Stimulated activated CD4-positive, alpha-beta T cell treated with anti-CD3 and anti-CD28 coated beads, Interleukin-2, amount 100 ng/mL, for 48 hours (primary cell): ENCODE measurements at places on chromosomes 11 and 22.

- no peak for DNase-seq
These were observed 9.7 kb downstream of the IMMP1L start for GRCh38 chr11:31499576-31500178.

DNA sequence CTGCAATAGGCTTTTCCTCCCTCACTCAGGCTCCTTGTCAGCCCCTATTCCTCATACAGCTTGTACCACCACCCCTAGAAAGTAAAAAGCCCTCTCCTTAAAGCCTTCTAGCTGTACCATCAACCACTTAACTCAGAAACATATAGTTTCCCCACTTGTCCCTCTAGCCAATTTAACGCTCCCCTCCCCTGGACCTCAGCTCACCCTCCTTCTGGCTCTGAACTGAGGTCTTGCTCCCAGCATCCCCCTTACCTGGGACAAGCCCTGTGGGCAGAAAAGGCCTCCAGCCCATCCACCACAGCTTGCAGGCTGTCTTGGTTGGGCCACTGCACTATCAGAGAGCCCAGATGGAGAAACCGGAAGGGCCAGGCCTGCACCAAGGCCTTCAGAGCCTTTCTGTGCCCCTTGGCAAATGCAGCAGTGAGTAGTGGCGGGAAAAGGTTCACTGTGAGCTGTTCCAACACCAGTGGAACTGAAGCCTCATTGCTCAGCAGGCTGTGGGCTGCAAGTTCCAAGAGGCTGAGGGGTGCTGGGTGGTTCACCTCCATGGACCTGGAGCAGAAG lies 12.4 kb upstream of the TOP3B start:
- no peak for DNase-seq

DNA sequence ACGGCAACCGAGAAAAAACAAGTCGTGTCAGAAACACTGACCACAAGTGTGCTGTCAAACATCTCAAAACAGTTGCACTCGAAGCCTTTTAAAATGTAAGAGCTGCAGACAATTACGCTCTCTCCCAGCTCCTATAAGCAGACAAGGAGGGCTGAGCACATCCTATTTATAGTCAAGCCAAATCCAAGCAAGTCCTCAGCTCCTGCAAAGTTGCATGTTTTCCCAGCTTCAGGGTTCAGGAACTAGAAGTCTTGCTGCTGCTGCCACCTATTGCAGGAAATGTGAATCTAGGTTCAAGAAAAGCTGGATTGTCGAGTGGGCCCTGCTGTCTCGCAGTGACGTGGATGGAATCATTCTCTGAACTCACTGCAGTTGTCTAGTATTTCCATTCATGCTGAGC lies 15.5 kb downstream of the EFCAB6 start:
- DNase-seq = no peak

DNA sequence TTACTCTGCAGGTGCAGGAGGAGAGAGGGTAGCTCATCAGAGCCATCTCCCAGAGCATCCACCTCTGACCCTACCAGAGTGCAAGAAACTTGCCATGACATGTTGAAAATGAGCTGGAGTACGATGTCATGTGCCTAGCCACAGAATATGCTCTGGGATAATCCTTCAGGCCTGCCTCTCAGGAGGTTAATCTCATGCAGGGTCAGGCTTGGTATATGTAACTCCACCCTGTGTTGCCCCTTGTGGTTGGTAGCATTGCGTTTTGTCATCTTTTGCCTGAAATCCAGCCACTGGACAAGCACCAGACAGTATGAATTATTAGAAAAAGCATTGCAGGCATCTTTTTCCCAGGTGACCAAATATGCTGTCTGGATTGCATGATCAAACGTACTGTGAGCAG lies 36.2 kb downstream of the CNTF start:
- no peak for DNase-seq

DNA sequence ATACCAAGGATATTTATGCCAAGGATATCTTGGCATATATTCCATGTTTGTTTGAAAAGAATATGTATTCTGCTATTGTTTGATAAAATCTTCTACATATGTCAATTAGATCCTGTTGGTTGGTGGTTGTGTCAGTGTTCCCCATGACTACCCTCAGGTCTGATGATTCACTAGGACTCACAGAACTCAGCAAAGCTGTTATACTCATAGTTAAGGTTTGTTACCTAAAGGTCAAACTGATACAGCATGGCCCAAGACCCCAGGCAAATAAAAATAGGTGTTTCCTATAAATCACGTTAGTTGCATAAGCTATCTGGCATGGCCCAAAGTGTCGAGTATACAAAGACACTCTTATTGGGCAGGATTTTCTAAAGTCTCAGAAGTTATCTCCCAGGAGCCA lies 30.2 kb upstream of the B3GNT6 start:
- no peak for DNase-seq

DNA sequence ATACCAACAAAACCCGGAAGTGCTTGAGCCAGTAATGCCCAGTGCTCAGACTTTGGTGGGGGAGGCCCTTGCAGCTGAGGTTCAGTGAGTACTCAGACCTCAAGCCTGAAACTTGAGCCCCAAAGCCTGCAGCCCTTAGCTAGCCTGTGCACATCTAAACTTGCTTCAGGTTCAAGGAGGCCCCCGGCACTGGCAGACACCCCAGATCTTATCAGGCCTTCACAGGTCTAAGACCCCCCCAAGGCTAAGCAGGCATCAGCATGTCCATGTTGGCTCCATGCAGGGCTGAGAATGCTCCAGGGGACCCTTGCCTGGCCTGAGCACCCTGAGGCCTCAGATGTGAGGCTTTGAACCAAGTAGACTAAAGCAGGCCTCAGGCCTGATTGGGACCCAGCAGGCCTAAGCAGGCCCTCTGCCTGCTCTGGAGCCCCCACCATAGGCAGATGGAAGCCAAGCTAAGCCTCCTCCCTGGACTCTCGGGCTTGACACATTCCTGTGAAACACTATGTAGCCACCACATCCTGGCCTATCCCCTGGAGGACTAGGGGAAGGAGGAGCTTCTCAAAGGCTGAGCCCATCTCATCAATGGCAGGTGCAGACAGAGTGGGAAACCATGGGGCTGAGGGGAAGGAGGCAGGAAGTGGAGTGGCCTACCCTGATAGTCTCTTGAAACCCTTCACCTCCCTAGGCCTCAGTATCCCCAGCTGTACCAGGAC lies 1.2 kb upstream of the CASTOR1 start:
- no peak for DNase-seq

DNA sequence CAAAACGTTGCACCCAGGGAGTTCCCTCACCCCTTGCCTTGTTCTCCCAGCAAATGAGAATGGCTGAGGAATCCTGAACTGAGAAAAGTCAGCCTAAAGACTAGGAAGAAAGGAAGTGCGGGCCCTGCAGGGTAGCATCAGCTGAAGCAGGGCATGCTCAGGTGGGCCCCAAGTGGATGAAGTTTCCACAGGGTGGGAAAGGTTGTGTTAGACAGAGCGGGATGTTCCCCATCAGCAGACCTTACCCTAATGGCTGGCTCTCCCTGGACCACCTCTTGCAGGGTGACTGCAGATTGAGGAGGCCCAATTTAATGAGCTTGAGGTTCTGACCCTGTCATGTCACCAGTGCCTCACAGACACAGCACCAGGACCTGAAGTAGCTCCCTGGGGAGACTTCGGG lies 81.5 kb upstream of the MYOD1 start:
- DNase-seq = no peak

- no peak for DNase-seq
These were observed 4.9 kb downstream of the ATP5MGL start for GRCh38 chr22:42635531-42635930.

GRCh38 chr22:23542933-23543332 lies 37.2 kb downstream of the IGLL1 start:
- no peak for DNase-seq

DNA sequence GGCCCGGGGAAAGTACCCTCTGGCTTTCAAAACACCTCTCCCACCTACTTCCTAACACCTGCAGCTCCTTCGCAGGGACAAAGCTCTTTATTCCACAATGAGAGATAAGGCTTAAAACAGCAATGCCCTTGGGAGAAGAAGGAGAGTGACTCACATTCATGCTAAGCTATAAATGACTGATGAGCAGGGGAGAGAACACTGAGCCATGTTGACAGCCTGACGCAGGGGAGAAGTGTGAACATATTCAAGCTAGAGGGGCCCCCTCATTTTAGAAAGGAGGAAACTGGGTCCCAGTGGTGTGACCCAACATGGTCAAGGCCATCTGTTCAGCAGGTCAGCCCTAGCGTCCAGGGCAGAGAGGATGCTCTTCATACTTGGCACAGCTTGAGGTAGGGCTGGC lies 171.8 kb downstream of the DSCAML1 start:
- DNase-seq = no peak

- no peak for DNase-seq
These were observed 4.3 kb upstream of the GP1BB start for GRCh38 chr22:19719050-19719482.

DNA sequence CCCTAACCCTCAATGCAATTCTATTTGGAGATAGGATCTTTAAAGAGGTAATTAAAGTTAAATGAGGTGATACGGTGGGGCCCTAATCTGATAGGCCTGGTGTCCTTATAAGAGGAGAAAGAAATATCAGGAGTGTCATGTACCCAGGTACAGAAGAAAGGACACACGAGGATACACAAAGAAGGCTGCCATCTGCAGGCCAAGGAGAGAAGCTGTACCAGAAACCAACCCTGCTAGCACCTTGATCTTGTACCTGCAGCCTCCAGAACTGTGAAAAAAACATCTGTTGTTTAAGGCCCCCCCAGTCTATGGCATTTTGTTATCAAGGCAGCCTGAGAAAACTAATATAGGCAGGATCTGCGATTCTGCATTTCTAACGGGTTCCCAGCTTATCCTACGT lies 44.2 kb downstream of the FBXO7 start:
- no peak for DNase-seq

DNA sequence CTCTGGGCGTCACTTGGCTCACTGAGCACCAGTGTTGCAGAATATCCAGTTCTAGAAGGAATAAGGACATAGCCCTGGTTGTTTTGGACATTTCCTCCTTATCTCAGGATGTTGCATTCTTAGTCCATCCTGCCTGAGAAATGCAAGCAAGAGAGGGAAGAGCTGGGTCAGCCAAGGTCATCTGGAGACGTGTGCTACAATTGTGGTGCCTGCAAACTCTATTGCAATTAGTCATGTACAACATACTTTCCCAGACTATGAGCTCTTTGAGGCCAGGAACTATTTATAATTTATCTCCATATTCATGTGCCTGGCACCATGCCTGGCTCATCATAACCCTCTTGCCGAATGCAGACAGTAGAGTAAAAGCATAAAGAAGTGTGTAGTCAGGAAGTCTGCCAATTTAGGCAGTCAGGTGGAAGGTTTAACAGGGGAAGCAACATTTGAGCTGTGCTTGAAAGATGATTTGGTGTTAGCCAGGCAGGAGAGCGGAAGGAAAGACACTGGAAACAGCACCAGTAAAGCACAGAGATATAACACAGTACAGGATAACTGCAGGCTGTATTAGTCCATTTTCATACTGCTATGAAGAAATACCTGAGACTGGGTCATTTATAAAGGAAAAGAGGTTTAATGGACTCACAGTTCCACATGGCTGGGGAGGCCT lies 129.4 kb upstream of the PAX6 start:
- DNase-seq = no peak

- DNase-seq = no peak
These were observed 352.1 kb upstream of the NARS2 start for GRCh38 chr11:78926633-78927338.

- DNase-seq = no peak
These were observed 122.4 kb downstream of the WT1 start for GRCh38 chr11:32312865-32313403.

GRCh38 chr22:44275631-44275995 lies 37.1 kb downstream of the SHISAL1 start:
- no peak for DNase-seq

DNA sequence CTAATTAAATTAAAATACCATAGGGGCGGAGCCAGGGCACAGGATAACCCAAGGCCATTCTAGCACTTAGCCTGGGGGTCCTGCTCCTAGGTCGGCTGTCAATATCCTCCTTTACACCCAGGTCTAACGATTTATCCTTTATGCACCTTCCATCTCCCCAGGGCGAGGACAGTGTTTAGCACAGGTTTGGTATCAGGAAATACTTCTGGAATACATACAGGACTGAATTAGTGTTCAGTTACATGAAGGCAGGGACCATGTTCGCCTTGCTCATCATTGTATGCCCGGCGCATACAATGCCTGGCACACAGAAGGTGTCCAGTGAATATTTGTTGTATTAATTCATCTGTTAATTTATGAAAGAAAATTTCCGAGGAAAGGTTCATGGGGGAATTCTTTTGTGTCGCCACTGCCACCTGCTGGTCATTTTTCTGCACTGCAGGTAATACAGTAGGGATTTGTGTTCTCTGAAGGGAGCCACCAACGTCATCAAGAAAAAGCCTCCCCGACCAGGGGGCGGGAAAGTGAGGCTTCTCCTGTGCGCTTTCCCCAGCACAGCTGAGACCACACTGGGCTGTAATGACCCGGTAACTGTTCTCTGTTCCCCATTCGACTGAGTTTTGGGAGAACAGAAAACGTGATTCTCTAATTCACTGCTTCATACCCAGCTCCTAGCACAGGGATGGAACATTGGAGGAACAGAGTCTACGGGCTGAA lies 68.7 kb upstream of the ASPHD2 start:
- DNase-seq = peak; percentile 68

DNA sequence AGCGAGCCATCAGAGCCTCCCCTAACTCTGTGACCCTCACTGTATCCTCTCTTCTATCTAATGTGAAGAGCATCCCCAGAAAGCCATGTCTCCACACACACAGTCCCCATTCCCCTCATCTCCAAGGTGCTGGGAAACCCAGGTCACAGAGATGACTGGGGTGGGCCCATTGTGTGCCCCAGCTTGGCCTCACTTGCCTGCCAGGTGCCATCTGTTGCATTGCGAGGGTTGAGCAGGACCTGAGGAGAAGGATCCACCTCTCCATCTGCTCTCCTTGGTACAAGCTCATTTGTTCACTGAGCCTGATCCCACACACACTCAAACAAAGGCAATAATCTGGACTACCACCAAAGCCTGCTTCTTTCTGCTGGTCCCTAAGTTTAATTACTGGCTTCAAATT lies 118.8 kb downstream of the SPATA19 start:
- DNase-seq = no peak

- DNase-seq = peak; percentile 61
These were observed 1.2 kb upstream of the ARHGEF12 start for GRCh38 chr11:120334894-120335462.

- DNase-seq = no peak
These were observed 423.4 kb downstream of the GUCY1A2 start for GRCh38 chr11:106594751-106595351.

DNA sequence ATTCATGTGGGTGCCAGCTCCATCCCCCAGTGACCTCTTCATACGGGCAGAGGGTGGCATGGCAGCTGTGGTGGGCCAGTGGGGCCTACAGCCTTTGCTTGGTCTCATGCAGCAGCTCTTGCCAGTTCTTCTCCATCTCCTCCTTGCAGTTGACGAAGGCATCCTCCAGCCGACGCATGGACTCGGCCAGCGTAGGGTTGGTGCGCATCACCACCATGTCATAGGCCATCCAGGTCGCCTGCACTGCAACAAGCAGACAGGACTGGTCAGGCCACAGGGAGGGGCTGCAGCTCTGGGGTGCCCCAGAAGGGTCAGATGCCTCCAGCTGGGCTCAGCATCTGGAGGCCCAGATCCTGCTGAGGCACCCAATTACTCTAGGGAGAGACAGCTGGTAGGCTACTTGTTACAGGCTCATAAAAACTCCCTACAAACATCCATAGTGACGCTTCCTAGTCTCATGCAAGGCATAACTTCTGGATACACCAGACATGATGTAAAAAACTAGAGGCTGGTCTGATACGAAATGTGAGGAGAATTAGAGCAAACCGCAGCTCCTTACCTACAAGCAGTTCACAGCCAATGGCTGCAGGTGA lies 5.6 kb downstream of the KLHDC7B start:
- no peak for DNase-seq

GRCh38 chr11:32259641-32260081 lies 168.8 kb downstream of the RCN1 start:
- no peak for DNase-seq

GRCh38 chr11:96279018-96279895 lies 63.7 kb downstream of the MAML2 start:
- no peak for DNase-seq
